ENCODE measurements at places on chromosomes 16 and 17. TPM values are rescaled to one million over a fixed set of nuclear protein-coding genes. Genes with fewer than 3 reads are reported as not detected.

GRCh38 chr17:50269477-50270434 lies 4.5 kb upstream of the TMEM92 start:
- DNase-seq, result peak; percentile 51

DNA sequence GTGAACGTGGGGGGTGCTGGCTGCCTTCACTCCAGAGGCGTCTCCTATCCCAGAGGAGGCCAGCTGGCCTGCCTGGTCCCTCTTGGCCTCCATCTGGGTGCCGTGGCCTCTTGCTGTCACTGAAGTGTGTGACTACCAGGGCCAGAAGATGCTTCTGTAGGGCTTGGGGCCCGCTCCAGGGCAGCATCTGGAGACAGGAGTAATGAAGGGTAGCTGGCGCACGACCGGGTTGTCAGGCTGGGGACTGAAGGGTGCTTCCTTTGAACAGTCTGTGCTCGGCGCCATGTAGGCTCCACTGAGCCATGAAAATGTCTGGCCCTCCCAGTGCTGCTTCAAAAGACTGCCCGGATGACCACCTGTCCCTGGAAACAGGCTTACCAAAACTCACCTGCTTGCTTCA lies 31.3 kb downstream of the ASIC2 start:
- DNase-seq, result peak; percentile 51

- no peak for DNase-seq
These were observed 88.5 kb downstream of the MRC2 start for GRCh38 chr17:62715882-62716390.

- no peak for DNase-seq
These were observed 268.1 kb downstream of the SOX9 start for GRCh38 chr17:72388765-72389473.

DNA sequence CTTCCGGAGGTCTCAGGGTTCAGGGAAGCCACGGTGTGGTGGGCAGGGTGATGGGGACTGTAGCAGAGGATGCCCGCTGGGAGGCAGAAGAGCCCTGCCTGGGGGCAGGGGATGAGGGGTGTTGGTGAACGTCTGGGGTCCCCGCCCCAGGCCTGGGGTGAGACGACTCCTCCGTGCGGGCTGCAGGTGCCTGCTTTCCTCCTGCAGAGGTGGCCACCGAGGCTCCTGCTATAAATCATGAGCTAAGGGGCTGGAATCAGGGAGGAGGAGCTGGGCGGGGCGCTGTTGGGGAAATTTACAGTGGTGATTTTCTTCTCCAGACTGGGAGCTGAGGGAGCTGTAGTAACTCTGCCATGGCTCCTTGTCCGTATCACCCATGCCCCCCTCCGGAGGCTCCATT lies 167.0 kb downstream of the MRM1 start:
- DNase-seq, result no peak

GRCh38 chr17:44812263-44812662 lies 17.8 kb downstream of the GJC1 start:
- no peak for DNase-seq

GRCh38 chr17:55567240-55568214 lies 56.3 kb upstream of the SMIM36 start:
- DNase-seq, result no peak

Gene UBE2Z
- 71.3 TPM for total RNA-seq

DNA sequence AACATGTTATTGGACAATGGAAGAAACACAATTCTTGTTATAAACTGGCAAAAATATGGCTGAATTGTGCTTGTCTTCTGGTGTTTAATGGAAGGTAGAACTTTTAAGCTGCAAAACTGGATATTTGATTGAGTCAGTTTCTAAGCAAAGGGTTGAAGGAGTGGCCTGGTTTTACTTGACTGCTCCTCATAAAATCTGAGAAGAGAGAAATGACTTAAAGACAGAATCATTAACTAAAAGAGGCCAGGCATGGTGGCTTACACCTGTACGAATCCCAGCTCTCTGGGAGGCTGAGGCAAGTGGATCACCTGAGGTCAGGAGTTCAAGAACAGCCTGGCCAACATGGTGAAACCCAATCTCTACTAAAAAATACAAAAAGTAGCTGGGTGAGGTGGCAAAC lies 770.7 kb downstream of the CDH11 start:
- no peak for DNase-seq

- DNase-seq, result no peak
These were observed 21.5 kb upstream of the KIFC3 start for GRCh38 chr16:57823836-57824235.

Gene ALOX15
- 0.41 TPM for total RNA-seq

Gene KRTAP4-1
- total RNA-seq, result not detected

- no peak for DNase-seq
These were observed 16.2 kb downstream of the LUC7L start for GRCh38 chr16:212999-213398.

Gene OTOP2
- not detected for total RNA-seq

DNA sequence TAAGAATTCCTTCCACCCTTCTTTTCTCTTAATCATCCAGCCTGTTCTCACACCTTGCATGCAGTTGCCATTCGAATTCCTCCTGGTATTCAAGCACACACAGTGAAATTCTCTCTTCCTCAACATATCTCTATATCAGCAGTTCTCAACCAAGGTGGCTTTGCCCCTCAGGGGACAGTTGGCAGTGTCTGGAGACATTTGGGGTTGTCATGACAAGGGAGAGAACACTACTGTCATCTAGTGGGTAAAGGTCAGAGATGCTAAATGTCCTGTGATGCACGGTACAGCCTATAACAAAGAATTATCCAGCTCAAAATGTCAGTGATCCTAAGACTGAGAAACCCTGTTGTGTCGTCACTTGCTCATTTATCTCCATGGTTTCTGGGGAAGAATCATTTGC lies 94.8 kb upstream of the CPHXL start:
- no peak for DNase-seq
